ENCODE measurements at places on chromosomes 11 and 22.

DNA sequence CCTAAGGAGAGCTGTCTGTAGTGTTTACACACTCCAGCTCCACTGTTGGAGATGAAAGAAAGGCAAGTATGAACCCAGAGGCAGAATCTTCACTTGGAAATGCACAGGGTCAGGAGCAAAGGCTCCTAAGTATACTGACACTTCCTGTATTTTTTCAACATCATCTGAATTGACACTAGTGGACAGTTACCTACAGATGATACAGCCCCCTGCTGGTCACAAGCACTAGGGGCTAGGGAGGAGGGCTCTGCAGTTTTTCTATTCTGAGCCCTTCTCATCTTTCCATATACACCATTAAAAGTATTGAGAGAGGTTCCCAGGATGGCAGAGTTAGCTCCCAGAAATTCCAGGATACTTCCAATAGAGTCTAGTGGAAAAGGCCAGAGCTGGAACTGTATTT, 290.3 kb upstream of the API5 start:
- no peak for DNase-seq

- peak; percentile 15 for DNase-seq
Observed at GRCh38 chr11:103927535-103927934, 108.9 kb upstream of the DDI1 start.

DNA sequence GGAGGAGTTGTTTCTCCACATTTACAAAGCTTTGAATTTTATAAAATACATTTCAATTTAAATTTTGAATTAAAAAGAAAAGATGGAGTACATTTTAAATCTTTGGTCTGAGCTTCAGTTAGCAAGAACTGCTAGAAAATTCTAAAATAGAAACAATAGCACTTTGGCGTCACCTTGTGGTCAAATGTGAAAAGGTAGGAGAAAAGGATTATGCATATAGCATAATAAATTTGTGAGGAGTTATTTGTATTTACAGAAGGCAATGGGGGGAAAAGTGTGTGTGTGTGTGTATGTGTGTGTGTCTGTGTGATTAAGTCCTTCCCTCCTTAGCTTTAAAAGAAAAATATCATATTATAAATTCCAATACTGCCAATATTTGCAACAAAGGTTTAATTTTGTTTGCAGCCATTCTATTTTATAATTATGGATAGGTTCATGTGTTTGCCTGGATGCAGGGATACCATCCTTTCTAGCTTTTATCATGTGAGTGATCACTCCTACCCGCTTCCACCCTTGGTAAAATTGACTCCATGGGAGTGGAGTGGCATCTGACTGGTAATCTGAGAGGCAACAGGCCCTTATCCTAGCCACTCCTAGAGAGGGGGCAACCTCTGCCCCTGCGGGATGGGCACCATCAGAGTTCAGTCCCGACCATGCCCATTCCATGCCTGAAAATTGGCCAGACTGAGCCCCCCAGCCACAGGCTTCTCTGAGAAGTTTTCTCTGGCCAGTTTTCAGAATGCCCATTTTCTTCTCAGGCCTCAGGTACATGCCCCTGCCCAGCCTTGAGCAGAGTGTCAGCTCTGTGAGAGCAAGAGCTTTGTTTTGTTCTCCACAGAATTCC, 13.6 kb upstream of the LGR4 start:
- peak; percentile 42 for DNase-seq

DNA sequence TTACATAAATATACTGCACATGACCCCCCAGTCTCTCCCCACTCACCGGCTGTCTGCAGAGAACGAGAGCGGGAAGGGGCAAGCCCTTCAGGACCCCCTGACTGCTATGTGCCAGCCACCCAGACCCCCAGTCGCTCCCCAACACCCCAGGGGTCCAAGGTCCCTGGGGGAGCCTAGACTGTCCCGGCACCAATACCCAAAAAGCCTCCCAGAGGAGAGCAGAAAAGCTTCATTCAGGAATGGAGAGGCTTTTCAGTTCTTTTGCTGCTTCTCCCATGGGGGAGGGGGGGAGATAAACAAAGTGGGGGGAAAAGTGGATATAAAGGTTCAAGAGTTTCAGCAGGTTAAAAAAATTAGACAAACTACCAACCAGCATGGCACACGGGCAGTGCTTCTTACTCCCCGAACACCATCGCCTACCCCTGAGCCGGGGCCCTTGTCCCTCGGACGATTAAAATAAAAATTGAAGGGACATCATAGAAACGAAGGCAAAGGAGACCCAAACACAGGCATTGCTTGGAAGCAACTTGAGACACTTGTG, 1.3 kb downstream of the CSNK1E start:
- DNase-seq: no peak

DNA sequence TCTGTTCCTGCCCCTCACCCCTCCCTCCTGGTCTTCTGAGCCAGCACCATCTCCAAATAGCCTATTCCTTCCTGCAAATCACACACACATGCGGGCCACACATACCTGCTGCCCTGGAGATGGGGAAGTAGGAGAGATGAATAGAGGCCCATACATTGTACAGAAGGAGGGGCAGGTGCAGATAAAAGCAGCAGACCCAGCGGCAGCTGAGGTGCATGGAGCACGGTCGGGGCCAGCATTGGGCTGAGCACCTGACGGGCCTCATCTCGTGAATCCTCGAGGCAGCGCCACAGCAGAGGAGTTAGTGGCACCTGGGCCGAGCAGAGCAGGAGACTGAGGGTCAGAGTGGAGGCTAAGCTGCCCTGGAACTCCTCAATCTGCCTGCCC, 941.8 kb downstream of the BRD1 start:
- no peak for DNase-seq

GRCh38 chr11:45089251-45089650, 57.2 kb upstream of the PRDM11 start:
- DNase-seq: peak; percentile 49

GRCh38 chr11:95762534-95762933, 27.0 kb downstream of the FAM76B start:
- no peak for DNase-seq

GRCh38 chr11:111393096-111393495, 14.0 kb upstream of the POU2AF1 start:
- peak; percentile 25 for DNase-seq

DNA sequence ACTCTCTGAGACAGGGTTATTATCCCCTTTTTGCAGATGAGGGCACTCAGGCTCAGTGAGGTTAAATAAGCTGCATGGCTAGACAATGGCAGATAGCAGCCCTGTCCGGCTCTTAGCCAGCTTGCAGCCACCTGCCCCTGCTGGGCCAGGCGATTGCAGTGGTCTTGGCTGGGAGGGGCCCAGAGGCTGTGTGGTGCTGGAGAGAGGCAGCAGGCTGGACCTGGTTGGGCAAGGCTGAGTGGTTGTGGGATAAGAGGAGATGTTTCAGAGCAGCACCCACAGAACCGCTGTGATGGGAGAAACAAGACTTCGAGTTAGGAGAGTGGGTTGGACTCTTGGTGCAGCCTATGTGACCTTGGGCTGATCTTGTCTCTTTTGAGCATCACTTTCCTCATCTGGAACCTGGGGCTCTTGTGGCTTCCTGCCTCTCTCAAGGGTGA, 25.5 kb downstream of the PTPRJ start:
- DNase-seq: no peak

GRCh38 chr11:125398475-125398874, 97.6 kb downstream of the FEZ1 start:
- no peak for DNase-seq

DNA sequence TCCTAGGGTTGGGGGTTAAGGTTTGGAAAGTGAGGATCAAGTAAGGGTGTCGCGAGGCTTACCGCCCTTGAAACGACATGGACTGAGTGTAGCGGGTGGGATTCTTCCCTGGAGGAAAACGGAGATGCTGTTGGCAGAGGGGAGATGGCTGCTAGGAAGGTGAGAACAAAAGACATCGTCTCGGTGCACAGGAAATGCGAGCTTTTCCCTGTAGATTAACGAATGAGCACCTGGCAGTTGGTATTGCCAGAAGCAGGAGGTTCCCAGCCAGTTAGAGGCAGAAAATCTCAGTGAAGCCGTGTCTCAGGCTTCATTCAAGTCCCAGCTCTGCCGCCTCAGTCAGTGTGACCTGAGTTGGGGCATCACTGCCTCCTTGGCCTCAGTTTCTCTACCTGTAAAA, 1.4 kb upstream of the LHFPL7 start:
- no peak for DNase-seq

DNA sequence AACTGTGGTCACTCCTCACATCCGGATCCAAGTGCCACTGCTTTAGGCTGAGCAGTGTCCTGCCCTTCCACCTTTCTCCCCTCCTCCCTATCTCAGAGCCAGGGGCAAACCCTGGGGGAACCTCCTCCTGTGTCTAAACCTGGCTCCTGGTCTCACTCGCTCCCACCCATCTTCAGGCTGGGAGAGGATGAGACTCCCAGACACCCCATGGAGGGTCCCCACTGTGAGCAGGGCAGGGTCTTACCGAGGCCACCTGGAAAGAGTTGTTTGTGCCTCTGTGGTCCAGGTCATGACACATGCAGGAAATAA, 93.6 kb downstream of the PDE2A start:
- no peak for DNase-seq

GRCh38 chr22:38881464-38881871, 9.5 kb upstream of the CBX6 start:
- no peak for DNase-seq

DNA sequence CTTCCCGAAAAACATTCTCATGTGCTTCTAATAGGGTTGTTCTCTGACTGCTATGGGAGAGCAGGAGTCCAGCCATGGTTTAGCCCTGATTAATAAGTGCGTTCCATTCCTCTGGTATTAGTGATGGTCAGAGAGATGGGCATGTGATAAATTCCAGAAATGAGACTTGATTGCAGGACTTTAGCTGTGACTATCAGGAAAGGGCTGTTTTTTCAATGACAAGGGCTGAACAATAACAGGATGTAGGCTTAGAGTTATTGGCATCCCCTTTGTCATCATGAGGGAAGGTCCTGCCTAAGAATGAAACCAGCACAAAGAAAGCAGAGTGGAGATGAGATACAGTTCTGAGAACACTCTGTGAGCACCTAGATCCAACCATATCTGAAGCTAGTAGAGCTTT, 494.6 kb downstream of the MIAT start:
- no peak for DNase-seq

DNA sequence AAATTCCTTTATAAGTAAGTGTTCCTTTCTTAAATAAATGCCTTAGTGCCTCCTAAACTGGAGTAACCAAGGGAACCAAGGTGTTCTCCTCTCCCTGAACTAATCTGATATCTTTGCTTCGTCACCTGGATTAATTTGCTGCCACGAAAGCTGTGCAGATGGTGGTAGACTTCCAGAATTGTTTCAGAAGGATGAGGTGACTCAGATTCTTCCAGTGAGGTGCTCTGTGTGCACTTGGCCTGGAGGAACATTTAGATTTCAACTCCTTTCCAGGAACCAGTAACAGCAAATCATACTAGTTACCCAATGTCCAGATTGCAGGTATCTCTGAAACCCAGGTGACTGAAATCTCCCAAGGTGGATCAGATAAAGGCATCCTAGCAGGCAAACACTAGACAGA, 181.9 kb downstream of the FAT3 start:
- DNase-seq: peak; percentile 16

GRCh38 chr11:116792144-116792868, 627 bp upstream of the APOA5 start:
- DNase-seq: no peak

DNA sequence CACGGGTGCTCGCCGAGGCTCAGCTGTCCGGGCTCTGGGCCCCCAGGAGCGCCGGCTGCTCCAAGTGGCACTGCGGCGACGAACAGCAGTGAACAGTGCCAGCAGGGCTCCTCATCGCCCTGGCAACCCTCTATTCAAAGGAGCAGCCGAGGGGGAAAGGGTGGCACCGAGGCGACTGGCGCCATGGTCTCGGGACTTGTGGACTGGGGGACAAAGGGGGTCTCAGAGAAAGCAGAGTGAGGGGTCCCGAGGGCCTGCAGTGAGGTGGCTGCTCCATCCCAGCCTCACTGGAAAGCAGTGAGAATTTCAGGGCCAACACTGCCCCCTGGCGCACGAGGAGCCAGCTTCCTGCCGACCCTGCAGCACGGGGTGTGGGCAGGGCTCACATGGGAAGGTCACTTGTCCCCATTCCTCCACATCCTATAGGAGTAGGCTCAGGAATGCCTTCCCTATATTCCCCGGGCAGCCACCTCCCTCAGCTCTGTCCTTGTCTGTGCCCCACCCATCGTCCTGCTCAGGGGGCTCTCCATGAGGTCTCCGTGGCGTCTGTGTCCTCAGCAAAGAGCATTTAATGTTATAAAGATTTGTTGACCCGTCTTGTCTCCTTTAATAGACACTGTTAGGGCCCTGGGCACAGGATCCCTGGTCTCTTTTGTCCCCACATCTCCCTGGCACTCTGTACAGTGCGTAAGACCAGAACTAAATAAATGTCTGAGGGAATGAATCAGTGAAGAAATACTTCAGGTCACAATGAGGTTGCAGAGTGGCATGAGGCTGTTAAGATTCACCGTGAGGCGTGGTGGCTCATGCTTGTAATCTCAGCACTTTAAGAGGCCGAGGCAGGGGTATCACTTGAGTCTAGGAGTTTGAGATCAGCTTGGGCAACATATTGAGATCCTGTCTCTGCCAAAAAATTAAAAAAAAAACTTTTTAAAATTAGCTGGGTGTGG, 26.4 kb downstream of the LRFN4 start:
- peak; percentile 60 for DNase-seq

GRCh38 chr11:86984701-86985100, 29.5 kb upstream of the FZD4 start:
- DNase-seq: no peak

DNA sequence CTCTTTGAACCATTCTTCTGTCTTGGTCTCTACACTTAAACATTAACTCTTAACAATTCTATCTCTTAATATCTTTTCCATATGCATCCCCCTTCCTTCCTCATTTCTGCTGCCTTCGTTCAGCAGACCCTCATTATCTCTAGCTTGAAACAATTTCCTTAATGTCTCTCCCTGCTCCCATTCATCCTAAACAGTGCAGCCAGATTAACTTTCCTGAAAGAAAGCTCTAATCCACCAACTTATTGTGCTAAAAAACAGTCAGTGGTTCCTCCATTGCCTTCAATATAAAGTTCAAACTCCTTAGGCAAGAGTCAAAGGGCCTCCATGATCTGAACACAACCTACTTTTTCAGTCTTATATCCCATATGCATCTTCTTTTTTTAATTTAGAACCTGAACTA, 42.5 kb downstream of the SOX6 start:
- no peak for DNase-seq

- DNase-seq: peak; percentile 19
Observed at GRCh38 chr11:29629286-29629685, 387.5 kb downstream of the KCNA4 start.

GRCh38 chr22:44424867-44425693, 73.0 kb downstream of the RTL6 start:
- no peak for DNase-seq

DNA sequence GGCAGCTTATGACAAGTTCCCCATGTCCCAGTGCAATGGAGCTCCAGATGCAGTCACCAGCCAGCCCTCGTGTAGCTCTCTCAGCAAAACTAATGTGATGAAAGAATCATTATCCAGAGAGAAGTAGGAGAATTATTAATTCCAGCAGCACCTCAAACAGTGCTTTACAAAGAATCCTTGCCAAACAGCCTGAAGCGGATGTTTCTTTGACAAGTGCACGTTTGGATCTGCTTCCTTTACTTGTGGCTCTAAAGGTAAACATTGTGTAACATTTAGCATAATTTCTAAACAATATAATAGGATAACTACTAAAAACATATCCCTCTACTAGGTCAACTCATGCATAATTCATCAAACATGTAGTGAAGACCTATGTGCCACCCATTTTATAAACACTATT, 197.0 kb downstream of the FAM181B start:
- no peak for DNase-seq

GRCh38 chr22:42187646-42188045, 57.0 kb upstream of the CYP2D6 start:
- no peak for DNase-seq
